ENCODE measurements at places on chromosomes 16 and 17. TPM values are rescaled to one million over a fixed set of nuclear protein-coding genes. Genes with fewer than 3 reads are reported as not detected.
A peak's percentile ranks its signal among the peaks of the same experiment; 100 is the strongest.

The RNF222 gene
- total RNA-seq, result not detected

DNA sequence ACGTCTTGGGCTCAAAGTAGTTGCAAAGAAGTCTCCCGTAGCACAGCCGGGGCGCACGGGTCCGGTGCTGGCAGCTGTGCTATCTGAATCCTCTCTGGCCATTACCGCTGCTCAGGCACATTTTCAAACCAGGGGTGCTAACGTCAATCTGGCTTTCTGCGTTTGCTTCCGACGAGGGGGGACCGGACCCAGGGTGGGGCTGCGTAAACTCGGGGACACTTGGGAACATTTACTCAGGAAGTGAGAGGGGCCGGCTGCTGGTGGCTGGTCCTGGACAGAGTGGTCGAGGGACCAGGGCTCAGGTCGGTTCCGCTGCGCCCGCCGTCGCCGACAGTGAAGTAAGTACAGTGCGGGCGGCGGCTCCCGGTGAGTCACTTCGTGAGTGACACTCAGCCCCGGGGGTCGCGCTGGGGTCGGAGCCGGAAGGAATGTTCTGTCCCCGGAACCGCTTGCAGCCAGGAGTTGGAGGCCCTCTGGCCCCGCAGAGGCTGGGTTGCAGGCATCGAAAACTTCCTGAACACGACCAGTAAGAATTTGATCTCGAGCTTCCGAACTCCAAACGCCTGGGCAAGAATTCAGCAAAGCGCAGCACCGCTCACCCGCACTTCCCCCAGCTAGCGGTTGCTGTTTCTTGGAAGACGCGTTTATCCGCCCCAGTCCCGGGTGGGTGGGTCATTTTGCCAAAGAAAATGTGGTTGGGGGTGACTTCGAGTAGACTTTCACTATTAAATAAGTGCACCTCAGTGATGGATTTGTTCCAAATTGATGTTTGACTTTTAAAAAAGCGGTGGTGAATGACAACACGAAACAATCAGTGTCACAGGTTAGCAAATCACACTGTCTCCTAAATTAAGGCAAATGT lies 1.4 kb upstream of the HS3ST3B1 start:
- DNase-seq, result peak; percentile 45

The TM4SF5 gene
- total RNA-seq, result not detected

GRCh38 chr16:85523602-85524364 lies 89.3 kb upstream of the GSE1 start:
- DNase-seq, result no peak

The CA4 gene
- total RNA-seq, result 3.2 TPM

DNA sequence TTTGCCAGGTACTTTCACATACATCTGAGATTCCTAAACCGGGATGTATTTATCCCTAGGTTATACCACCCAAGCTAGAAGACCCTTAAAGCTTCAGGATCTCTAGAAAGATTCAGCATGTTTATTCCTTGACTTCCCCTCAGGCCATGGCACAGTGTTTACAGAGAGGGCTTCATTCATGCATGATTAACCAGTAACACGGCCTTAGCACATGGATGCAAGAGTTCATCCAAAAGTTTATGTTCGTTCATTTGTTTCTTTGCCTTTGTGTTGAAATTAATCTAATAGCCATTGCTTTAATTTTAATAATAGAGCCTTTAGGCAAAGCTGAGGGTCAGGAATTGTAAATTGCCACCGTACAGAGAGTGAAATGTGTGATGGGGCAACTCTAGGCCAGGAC lies 13.8 kb downstream of the PCTP start:
- DNase-seq, result no peak

The SMIM22 gene
- not detected for total RNA-seq

- DNase-seq, result peak; percentile 20
Observed at GRCh38 chr16:75048054-75048453, 49.2 kb downstream of the ZNRF1 start.

- no peak for DNase-seq
Observed at GRCh38 chr16:30083216-30084055, 7.6 kb downstream of the PPP4C start.

GRCh38 chr17:38743556-38744171 lies 4.5 kb downstream of the PCGF2 start:
- no peak for DNase-seq

The C16orf87 gene
- 10.9 TPM for total RNA-seq

GRCh38 chr16:55559233-55559632 lies 7.3 kb upstream of the CAPNS2 start:
- DNase-seq, result peak; percentile 74

The ALOX12B gene
- not detected for total RNA-seq

- DNase-seq, result no peak
Observed at GRCh38 chr16:75345711-75346110, 87.6 kb downstream of the CFDP1 start.

The TAX1BP3 gene
- 238 TPM for total RNA-seq

DNA sequence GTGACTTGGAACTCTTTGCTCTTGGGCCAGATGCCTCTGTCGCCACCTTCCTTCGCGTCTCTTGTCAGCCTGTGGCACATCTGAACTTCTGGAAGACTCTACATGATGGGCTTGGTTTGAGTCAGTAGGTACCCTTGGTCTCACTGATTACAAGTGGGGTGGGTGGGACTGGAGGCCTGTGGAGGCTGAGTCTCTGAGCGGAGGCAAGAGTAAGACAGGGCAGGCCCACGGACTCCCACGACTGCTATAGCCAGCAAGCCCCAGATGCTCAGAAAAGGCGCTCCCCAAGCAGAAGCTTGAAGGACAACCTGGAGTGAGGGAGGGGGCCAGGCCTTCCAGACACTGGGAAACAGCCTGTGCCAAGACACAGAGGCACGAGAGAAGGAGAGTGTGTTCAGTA lies 145.7 kb downstream of the SNX29 start:
- DNase-seq, result no peak

- DNase-seq, result no peak
Observed at GRCh38 chr17:13806092-13806491, 204.4 kb upstream of the HS3ST3A1 start.

DNA sequence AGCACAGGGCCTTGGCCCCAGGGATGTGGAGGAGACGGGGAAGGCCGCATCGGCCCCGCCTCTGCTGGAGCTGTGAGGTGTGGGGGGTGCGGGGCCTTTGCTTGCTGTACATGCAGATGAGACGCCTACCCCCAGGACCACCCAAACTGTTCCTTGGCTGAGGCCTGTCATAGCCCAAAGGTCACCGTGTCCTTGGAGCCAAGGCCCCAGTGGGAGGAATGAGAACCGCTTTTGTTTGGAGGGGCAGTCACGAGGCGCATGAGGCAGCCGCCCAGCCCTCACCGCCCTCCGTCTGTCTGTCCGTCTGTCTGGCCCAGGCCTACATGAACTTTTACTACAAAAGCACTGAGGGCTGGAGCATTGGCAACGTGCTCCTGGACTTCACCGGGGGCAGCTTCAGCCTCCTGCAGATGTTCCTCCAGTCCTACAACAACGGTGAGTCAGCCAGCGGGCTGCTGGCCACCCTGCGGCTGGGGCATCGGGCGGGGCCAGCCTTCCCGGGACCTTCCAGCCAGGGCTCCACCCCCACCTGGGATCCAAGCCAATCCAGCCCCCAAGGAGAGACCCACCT lies 8.8 kb downstream of the TAX1BP3 start:
- DNase-seq, result peak; percentile 83
